ENCODE measurements at places on chromosomes 2 and 18.

DNA sequence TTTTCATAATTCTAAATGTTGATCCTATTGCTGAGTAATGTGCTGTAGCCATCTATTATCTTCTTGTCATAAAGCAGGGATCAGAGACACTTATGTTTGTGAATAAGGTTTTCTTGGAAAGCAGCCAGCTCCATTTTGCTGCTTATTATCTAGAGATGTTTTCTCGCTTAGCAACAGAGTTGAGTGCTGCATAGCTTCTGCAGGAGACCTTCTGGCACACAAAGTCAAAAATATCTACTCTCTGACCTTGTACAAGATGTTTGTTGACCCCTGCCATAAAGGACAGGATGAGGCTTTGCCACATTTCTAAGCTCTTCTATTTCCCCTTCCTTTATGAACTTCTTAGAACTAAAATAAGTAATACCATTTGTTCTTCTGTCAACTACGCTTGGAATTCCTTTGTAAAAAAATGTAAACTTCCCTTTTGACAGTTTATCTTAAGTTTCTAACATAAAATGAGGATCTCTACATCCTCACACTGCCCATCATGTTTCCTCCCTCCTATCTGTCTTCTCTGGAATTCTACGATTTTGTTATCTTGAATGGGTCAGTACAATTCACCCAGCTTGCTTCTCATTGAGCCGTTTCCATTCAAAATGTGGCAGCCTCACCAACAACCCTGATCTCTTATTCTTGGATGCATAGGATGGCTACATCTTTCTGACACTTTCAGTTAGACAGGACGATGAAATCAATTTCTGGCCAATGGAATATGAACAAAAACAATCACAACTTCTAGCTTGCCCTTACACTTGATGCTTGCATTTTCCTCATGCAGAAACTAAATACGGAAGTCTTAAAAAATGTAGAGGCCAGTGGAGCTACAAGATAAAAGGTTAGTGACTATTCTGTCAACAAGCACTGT is 1377.0 kb downstream of the SUCLG1 start:
- DNase-seq: no peak

DNA sequence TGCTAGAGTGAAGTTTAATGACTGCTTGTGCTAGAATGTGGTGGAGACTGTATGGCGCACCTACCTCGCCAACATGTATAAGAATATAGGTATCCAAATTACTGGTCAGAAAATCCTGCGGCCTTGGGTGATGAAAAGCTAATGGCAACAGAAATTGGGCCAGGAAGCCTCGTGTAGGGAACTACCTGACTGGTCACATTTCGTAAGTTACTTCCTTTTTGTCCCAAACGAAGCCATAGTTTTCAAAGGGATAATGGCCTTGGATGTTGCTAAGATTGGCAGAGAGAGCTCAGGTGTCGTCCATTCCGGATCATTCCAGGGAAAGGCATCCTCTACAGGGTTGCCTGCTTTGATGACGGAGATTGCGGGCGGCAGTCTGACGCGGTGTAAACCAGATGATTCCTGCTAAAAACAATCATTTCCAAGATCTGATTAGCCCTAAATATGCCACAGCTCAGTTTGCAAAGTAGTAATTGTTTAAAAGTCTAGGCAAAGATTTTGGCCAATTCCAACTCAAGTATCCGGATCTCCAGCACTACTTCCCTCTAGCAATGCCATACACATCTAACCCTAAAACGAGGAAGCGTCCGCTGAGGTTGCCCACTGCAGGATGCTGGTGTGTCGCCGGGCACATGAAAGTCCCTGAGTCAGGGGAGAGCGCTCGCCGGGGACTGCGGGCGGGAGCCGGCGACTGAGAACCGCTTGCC is 708 bp upstream of the MALT1 start:
- DNase-seq: peak; percentile 68

DNA sequence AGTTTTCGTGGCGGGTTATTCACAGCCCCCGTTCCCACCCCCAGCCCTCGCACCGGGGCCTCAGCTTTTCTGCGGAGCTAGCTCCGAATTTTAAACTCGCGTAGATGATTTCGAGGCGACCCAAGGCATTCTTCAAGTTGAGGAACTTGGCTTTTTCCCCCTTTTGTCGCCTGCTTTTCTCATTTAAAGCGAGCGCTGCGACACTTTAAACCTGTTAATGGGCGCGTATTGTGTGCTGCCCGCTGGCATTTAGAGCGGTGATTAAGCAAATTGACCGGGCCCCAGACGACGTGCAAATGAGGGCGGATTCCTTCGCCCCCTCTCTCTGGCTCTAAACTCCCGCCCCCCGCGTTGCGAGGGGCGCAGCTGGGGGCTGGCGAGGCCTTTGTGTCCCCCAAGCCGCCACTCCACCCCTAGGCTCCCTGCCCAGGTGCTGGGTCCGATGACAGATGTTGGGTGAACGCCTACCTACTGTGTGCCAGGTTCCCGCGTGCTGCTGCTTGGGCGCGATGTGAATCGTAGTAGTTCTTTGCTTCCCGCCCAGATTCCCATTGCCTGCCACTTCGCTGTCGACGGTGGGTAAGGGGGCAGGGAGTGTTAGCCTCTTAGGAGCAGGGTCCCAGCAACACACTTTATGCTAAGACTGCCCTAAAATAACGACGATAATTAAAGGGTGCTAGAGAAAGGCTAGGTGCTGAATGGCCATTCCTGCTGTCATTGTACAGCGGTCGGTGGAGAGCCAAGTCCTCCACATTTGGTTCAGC is 1.9 kb downstream of the TCF7L1 start:
- no peak for DNase-seq

GRCh38 chr2:153478289-153479261 is at the start of gene RPRM:
RPRM (minus strand) TSS chr2:153478762; CDS start chr2:153478565, 197 bp downstream.
- no peak for DNase-seq

GRCh38 chr2:181431674-181432073 is 25.5 kb upstream of the ITGA4 start:
- no peak for DNase-seq

- DNase-seq: no peak
These were observed 492.8 kb downstream of the TMEM182 start for GRCh38 chr2:103254611-103255010.

- no peak for DNase-seq
These were observed 13.3 kb downstream of the SERTAD2 start for GRCh38 chr2:64640153-64641044.

DNA sequence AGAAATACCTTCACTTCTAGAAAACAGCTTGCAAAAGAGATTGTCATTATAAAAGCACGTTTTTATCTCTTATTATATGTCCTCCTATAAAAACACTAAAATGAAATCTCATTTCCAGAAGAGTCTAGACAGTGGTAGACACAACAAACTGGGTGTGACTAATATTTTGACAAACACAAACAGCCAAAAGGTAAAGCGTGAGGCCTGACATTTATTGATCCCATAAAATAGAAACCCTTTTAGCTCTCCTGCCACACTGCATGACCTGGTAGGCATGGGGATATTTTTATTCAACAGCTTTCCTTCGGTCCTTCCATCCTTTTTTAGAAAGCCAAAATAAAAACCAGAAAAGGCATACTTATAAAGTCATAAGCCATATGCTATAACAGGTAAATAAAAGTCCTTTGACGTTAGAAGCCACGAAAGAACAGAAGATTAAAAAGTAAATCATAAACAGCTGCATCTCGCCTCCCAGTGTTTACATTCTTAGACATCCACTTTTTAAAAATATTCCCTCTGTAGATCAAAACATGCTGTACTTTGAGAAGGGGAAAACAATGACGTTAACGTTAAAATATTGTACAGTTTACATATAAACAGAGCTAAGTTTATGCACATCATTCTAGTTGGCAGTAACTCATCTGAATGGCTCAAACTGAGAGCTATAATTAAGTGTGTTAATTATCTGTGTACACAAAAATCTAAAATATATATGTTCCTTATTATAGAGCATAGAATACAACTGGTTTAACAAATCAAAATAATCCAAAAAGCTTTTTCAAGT is 44.6 kb downstream of the IRS1 start:
- no peak for DNase-seq

DNA sequence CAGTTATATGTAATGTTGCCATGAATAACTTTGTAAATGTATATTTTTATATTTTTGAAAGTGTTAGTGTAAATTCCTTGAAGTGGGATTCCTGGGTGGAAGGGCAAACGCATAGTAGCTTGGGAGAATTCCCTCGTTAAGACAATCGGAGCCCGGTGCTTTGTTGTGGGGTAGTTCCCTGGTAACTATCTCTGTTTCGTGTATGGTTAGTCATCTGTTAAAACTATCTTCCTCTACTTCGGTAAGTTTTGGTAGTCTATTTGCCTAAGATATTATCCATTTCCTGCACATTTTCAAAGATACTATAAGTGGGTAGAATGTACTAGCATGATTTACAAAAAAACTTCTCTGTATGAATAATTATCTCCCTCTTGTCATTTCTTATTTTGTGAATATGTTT is 113.8 kb upstream of the NRXN1 start:
- no peak for DNase-seq

DNA sequence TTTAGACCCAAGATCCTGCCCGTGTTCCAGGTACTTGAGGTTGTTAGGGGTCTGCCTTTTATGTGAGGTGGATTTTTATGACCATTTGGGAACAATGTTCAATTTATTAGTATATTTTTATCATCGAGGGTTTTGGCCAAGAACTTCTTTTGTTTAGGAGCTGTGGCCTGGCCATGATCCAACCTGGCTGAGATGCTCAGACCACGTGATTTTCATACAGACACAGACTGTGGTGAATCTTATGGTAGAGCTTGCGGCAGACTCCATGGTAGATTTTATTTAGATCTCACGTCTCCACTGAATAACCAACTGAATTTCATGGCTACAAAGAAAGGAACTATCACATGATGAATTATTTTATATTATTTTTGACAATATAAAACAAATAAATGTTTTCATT is 405.5 kb upstream of the VWC2L start:
- no peak for DNase-seq

GRCh38 chr2:39061280-39061679 is 59.6 kb downstream of the SOS1 start:
- no peak for DNase-seq

GRCh38 chr18:49997558-49997957 is 184.2 kb upstream of the ACAA2 start:
- no peak for DNase-seq

DNA sequence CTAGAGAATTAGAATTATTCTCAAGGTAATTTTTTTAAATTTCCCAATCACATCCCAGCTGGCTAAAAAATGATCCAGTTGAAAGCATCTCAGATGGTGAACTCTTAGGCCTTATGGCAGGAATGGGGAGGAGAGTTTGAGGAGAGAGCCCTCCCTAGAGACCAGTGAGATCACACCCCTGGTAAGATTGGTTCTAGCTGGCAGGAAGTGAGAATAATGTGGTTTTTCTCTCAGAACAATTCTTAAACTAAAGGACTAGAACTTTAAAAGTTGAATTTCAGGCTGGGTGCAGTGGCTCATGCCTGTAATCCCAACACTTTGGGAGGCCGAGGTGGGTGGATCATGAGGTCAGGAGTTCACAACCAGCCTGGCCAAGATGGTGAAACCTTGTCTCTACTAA is 120.2 kb downstream of the MYO3B start:
- no peak for DNase-seq

DNA sequence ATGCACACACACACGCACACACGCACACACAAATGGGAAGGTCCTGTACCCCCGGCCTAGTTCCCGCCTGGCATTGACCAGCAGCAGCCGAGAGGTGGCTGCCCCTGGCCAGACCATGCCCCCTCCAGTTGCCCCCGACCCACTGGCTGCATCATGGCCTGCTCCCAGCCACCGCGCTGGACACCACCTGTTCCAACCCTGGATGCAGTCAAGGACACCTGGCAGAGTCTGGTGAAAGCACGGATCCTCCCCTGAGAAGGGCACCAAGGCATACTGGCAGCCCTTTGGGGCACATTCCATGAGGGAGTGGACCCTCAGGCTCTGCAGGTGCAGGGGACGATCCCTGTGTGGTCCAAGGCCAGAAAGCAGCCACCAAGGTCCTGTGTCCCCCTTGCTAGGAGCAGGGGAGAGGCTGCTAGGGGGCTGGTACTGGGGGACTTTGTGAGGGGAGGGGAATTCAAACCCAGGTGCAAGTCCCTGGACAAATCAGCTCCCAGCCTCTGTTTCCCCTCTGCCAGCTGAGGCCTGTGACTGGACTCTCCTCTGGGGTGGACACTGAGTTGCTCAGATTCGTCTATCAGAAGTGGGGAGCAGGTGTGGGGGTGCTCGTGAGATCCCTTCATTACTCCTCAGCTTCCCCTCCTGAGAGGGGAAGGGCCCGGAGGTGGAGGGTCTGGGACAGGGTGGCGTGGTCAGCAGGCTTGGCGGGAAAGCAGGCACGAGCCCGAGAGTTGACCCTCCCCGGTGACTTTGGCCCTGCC is 3.5 kb downstream of the ESPNL start:
- DNase-seq: no peak

- DNase-seq: no peak
These were observed 28.8 kb downstream of the SP140 start for GRCh38 chr2:230254152-230254881.

DNA sequence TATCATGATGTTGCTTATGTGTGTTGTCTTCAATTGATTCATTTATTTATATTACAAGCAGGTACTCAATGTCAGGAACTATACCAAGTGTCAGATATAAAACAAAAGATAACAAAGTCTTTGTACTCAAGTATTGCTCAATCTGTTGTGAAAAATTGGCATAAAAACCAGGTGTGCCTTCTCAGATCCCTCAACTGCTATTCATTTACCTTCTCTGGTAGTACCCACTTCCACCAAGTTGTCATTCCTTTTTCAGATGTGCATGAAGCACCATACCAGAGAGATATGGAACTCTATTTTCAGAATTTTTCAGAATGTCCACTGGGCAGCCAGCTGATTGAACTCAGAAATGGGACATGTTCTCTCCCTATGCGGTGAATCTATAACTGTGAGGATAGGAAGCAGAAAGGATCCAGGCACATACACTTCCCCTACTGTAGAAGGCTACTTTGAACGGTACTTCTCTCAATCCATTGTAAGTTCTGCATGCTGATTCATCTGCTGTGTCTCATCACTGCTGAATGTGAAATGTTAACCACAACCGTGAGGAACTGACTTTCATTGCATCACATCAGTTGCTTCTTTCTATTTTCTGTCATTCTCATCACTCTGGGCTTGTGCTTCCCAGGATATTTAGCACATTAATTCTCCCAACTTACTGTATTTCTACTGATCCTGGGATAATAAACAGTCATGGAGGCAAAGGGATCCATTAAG is 1621.3 kb downstream of the SUCLG1 start:
- DNase-seq: peak; percentile 62

- no peak for DNase-seq
These were observed 35.8 kb downstream of the PID1 start for GRCh38 chr2:229235131-229235914.

GRCh38 chr18:12278741-12279682 is 24.9 kb downstream of the CIDEA start:
- DNase-seq: peak; percentile 82

GRCh38 chr2:54310311-54310710 is 54.3 kb upstream of the TSPYL6 start:
- DNase-seq: peak; percentile 5

DNA sequence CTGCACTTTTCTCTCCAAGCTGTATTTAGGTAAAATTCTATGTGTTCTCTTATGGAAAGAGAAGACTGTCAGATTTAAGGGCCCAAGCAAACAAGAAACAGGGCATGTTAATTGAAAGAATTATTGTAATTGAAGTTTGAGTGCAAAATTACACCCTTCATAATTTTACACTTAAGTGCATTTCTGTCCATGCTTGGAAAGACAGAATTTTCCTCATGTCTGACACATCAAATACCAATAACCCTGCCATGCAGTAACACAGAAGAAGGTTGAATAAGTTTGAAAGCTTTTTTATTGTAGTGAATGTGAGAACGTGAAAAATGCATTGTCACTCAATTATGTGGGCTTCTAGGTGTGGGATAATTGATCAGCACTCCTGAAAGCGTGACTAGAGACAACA is 52.9 kb upstream of the PARD3B start:
- no peak for DNase-seq

GRCh38 chr18:58201733-58202730 is 158.0 kb downstream of the NEDD4L start:
- DNase-seq: no peak

Measured in RKO (cell line).